ENCODE measurements at places on chromosomes 7 and 10.

- no peak for DNase-seq
Measured at GRCh38 chr10:92619368-92619767, 26.4 kb downstream of the KIF11 start.

GRCh38 chr7:102241431-102241830, 45.2 kb upstream of the SH2B2 start:
- no peak for DNase-seq

- DNase-seq, result no peak
Measured at GRCh38 chr10:91627344-91628102, 5.3 kb downstream of the PPP1R3C start.

GRCh38 chr7:29801929-29802328, 4.4 kb upstream of the WIPF3 start:
- no peak for DNase-seq

- DNase-seq, result no peak
Measured at GRCh38 chr7:97798046-97799019, 66.4 kb downstream of the TAC1 start.

DNA sequence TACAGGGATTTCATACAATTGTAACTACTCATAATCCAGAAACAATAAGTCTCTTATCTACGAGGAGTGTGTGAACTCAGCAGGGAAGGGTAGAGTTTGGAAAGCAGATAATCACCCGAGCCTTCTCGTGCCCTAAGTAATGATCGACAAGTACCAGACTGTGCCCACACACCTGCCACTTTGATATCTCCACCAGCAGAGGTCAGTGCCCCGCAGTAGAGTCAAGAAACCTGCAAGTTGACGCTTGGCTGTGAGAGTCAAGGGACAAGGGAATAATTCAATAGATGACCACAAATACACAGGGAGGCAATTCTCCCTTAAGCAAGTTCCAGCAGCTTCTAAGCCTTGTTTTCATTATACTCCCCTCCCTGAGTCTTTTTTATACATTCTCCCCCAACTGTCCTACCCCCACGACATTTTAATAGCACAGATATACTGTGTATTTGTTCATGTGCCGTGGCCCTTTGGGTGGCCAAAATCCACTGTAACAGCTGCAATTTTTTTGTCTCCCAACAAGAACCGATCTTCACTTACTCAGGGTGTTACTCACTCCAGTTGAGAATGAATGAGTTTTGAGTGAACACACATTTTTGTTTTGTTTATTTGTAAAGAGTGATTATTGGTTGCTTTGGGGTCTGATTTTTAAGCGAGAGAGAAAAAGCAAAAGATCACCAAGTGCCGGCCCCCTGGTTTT, 106.9 kb upstream of the RHEB start:
- DNase-seq, result peak; percentile 49

GRCh38 chr10:122974543-122975064, 5.6 kb upstream of the PSTK start:
- DNase-seq, result no peak

GRCh38 chr10:10699427-10699826, 318.2 kb upstream of the CELF2 start:
- no peak for DNase-seq

DNA sequence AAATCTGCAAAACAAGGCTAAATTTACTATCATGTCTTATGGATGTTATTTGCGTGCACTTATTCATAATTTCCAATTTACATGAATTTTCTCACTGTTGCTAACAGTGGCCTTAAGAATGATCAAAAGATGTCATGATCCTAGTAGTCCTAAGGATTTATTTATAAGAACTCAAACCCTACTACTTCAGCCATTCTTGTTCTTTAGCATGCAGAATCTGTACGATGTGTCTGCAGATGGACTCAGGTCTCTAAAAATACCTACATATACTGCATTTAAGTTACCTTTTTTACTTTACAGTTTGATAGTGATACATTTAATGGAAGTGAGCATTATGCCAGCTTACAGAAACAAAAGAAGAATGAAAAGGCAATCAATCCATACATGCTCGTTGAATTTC, 91.2 kb downstream of the ZNF277 start:
- no peak for DNase-seq

- DNase-seq, result no peak
Measured at GRCh38 chr7:44981035-44981706, 2.4 kb upstream of the MYO1G start.

GRCh38 chr10:75803816-75804552, 372.6 kb downstream of the LRMDA start:
- DNase-seq, result no peak

GRCh38 chr7:2143450-2143849, 89.3 kb downstream of the MAD1L1 start:
- DNase-seq, result no peak

GRCh38 chr10:129544205-129545202, 77.5 kb downstream of the MGMT start:
- DNase-seq, result peak; percentile 39

DNA sequence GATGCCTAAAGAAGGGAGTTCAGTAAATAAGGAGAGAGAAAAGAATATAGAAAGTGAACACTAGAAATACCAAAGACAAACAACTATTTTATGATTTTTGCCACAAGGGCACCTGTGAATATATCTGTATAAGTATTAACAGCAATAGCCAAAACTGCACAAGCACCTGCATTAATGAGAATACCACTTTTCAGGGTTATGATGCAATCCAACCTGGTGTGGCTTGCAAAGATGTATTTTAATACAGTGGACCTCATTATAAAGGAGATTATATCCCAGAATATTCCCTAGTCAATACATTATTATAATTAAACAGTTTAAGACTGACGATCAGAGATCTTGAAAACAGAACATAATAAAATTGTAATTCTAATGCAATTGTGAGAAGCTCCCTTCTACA, 4.0 kb downstream of the BRAF start:
- no peak for DNase-seq

DNA sequence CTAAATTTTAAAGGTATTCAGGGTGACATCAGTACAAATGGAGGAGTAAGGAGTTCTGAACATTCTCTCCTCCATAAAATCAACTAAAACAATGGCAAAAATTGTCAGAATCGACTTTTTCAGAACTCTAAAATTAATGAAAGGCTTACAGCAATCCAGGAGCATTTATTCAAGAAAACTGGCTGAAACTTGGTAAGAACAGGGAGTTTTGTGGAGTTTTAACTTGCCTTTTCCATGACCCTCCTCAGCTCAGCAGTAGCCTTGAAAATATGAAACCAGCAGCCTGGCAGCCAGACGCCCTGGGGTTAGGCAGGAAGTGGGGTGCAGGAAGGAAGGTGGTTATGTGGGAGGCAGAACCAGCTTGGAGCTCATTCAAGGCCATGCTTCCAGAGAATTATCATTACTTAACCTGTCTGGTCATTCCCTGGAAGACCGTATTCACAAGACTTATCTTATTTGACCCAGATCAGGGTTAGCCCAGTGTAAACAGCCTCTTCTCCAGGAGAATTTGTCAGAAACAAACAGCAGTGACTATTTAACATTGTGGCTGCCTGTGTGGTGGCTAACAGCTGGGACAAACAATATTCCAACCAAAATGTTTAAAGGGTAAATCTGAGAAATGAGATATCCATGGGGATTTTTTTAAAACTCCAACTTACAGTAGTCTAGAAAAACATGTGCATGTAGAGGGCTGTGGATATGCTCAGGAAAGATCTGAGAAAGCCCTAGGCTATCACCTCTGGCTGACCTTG, 75.7 kb upstream of the MACROH2A2 start:
- no peak for DNase-seq

DNA sequence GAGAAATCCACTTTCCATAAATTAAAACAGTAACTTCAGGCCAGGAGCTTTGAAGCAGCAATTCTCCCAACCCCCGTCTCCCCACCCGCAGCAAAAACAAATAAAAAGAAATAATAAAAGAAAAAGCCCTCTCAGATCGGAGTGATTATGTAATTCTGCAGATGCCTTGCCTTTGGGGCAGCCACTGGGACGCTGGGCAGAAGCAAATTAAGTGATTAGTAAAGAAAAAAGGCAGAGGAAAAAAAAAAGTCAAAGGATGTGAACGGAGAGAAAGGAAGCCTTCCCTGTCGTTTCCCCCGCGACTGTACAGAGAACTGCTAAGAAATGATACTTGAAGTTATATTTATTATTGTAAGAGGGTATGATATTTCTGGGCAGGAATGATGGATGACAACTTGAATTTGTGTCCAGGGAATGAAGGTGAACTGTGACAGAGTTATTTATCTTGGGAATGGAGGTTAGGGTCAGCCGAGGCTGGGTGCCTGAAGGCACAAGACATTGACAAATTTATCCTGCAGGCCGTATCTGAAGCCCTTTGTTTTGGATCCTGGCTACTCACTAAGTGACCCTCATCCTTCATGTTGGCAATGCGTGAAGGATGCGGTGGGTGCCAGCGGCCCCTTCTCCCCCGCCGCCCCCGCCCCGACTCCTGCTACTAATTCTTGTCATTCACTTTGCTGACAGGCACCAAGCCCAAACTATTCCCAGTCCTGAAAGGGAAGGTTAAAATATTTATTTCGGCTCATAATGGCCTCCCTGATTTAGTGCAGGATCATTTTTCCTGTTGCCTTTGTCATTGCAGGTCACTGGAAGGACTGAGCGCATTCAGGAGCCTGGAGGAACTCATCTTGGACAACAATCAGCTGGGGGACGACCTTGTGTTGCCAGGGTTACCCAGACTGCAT, 604.0 kb downstream of the LRMDA start:
- DNase-seq, result no peak

DNA sequence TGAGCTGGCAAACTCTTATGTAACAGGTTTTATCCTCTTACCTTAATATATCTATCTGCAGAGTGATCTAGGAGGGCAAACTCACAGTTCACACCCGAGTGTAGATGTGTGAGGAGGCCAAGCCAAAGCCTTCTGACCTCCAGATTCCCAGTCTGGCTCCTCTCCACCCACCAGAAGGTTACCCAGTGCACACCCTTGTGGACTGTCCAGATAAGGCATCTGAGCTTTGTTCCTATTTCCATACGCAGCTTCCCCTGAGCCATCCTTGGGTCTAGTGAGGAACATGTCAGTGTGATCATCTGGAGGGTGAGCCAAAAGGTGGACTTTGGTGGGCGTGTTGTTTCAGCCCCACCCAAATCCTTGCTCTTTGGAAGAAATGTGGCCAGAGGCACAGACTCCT, 203.0 kb upstream of the MEOX2 start:
- peak; percentile 32 for DNase-seq

DNA sequence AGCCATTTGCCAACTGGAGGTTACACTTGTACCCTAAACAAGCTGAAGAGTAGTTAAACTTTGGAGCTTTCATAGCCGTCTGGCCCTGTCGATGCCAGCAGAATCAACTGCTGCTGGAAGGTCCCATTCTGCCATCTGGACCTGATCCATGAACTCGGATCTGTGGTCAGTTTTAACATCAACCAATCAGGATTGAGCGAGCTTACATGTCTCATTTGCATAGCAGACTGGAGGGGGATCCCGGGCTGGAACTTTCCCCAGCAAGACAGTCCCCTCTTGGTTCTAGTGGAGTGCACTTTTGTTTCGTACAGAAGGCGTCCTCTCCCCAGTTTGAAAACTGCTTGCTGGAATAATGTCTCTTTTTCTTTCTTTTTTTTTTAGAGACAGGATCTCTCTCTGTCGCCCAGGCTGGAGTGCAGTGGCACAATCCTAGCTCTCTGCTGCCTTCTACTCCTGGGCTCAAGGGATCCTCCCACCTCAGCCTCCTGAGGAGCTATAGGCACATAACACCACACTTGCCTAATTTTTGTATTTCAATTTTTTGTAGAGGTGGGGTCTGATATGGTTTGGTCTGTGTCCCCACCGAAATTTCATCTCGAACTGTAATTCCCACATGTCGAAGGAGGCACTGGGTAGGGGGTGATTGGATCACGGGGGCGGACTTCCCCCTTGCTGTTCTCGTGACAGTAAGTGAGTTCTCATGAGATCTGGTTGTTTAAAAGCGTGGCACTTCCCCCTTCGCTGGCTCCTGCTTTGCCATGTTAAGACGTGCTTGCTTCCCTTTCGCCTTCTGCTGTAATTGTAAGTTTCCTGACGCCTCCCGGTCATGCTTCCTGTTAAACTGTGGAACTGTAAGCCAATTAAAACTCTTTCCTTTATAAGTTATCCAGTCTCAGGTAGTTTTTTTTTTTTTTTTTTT, 42.8 kb upstream of the SEPHS1 start:
- peak; percentile 36 for DNase-seq

Measured in dermis microvascular lymphatic vessel endothelial cell (primary cell).